GM04503 (cell line): ENCODE measurements at places on chromosomes 4 and X.

DNA sequence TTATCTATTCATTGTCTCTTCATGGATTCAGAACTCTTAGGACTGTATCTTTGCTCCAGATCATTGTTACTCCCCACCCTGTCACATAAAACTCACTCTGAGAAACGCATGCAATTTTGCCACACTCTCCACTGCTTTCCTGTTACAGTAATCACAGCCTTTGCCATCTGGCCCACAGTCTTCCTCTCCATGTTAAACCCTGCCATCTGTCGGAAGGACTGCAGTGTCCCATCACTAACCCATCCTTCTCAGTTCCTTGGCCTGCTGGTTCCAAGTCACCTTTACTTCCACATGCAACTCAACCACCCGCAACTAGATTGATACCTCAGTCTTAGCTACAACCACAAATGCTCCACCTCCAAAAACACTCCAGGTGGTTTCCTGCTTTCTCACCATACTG lies 308.7 kb upstream of the FAM241A start:
- DNase-seq, result no peak

DNA sequence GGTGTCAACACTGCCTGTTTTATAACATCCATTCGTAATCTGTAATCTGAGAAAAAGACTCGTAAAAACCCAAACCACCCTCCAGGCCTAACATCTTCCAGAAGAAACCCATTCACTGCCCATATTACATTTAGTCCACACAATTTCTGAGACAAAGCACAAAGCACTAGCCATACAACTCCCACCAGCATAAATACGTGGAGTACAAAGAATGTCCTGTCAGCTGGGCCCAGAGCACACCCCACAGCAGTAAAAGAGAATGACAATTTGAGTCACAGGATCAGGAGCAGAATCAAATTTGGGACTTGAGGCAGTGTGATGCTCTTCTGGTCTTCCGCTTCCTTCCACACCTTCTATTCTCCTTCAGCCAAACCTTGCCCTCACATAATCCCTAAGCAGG lies 6.8 kb downstream of the MECP2 start:
- DNase-seq, result no peak

GRCh38 chr4:6472008-6472386 lies 417 bp downstream of the PPP2R2C start:
- no peak for DNase-seq

DNA sequence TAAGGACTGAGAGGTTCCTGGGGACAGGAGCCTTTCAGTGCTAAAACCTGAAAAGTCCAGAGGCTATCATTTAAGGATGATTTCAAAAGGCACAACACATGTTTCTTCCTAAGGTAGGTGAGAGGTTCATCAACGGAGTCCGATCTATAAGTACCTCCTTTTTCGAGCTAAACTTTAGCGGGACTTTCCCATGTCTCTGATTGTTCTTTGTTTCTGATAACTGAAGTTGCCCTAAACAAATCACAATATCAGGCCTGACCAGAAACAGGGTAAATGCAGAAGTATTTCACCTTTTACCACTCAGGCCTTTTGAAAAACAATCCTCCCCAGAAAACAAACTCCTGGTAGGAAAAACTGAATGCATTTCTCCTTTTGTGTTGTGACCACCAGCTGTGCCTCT lies 17.6 kb downstream of the PIR start:
- DNase-seq, result no peak

DNA sequence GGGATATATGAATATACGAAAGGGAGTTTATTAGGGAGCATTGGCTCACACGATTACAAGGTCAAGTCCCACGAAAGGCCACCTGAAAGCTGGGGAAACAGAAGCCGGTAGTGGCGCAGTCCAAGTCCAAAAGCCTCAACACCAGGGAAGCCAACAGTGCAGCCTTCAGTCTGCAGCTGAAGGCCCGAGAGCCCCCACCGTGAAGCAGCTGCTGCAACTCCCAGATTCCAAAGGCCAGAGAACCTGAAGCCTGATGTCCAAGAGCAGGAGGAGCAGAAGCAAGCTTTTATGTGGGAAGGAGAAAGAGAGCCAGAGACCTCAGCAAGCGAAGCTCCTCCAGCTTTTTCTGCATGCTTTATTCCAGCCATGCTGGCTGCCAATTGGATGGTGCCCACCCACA lies 275.8 kb downstream of the PTTG2 start:
- DNase-seq, result no peak

GRCh38 chr4:10677796-10678497 lies 6.6 kb downstream of the CLNK start:
- no peak for DNase-seq

GRCh38 chr4:110632506-110633357 lies 9.9 kb upstream of the PITX2 start:
- no peak for DNase-seq

DNA sequence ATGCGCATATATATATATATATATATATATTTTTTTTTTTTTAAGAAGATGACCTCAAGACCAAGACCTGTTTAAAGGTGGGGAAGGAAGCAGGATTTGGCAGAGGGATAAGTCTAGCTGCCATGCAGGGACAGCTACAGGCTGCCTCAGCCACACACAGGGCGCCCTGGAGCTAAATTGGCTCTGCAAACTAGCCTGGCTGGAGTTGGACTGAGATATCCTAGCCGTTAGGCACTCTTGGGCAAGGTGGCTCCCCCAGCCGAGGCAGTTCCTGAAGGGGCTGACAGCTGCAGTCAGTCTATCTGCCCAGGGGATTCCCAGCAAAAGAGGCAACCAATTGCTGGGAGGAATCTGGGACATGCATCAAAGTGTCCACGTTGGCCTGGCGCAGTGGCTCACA lies 21.9 kb downstream of the TRIML1 start:
- no peak for DNase-seq

DNA sequence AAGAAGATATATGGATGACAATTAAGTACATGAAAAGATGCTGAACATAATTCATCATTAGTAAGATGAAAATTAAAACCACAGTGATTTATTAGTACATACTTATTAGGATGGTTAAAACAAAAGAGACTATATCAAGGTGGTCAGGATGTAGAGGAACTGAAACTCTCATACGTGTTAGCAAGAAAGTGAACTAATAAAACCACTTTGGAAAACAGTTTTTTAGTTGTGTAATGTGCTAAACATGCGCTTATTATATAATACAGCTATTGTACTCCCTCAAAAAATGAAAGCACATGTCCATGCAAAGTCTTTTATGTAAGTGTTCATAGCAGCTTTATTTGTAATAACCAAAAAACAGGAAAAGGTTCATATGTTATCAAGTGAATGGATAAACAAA lies 89.9 kb upstream of the KCTD8 start:
- no peak for DNase-seq

DNA sequence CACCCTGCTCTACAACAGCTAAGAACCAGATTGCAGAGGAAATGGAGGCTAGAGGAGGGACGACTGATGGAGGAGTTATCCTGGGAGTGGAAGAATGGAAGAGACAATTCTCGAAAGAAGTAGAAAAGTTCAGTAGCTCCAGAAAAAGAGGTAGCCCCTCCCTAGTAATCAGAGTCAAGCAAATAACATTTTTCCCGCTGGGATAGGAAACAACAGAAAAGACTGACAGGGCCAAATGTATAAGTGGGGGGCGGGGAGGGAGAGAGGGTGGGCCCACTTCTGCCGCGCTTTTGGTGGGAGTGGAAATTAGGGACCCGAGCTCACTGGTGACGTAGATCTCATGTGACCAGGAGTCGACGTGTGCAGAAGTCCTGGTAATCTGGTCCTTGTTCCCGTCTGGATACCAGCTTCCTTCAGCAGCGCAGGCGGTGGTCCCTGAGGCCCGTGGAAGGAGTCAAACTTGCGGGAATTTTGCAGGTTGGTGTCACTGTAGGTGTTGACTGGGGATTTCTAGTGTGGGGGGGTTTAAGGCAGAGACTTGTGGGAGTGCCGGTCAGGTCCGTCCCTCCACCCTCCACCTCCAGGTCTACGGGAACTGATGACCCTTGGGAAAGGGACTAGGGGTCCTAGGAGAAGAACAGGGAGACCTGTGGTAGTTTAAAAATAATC lies at the start of gene TCEAL9:
TCEAL9 (plus strand) TSS at position 377 of the 669 bp plus-strand sequence. CDS start 1,179 bp downstream, outside the sequence.
- DNase-seq, result no peak

- DNase-seq, result no peak
These were observed 341.2 kb downstream of the TECRL start for GRCh38 chr4:64068096-64068495.

GRCh38 chr4:86918539-86919072 lies 16.2 kb upstream of the AFF1 start:
- peak; percentile 63 for DNase-seq

DNA sequence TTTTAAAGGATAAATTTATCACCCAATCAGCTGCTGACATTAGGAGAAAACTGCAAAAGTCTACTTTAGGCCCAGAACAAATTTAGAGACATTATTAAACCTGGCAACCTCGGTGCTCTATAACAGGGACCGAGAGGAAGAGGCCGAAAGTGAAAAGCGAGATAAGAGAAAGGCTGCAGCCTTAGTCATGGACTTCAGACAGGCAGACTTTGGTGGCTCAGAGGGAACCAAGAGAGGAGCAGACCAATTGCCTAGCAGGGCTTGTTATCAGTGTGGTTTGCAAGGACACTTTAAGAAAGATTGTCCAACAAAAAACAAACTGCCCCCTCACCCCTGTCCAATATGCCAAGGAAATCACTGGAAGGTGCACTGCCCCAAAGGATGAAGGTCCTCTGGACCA lies 12.8 kb upstream of the UGT2B10 start:
- DNase-seq, result no peak

DNA sequence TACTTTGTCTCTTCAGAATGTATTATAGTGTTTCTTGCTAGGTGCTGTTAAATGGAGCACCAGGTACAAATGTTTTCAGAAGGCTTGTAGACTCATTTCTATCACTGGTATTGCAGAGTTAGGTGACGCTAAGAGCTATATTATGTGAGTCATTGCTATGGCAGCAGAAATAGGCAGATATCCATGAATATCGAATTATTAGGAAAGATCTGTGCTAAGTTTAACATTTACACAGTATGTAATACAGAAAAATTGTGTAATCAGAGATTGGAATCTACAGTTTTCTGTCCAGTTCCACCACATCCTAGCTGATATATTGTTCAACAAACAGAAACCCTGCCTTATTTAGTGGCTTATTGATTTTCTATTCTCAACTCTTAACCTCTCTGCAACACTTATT lies 1025.5 kb downstream of the STIM2 start:
- DNase-seq, result no peak

- DNase-seq, result no peak
These were observed 28.4 kb upstream of the USP53 start for GRCh38 chr4:119184128-119184527.

DNA sequence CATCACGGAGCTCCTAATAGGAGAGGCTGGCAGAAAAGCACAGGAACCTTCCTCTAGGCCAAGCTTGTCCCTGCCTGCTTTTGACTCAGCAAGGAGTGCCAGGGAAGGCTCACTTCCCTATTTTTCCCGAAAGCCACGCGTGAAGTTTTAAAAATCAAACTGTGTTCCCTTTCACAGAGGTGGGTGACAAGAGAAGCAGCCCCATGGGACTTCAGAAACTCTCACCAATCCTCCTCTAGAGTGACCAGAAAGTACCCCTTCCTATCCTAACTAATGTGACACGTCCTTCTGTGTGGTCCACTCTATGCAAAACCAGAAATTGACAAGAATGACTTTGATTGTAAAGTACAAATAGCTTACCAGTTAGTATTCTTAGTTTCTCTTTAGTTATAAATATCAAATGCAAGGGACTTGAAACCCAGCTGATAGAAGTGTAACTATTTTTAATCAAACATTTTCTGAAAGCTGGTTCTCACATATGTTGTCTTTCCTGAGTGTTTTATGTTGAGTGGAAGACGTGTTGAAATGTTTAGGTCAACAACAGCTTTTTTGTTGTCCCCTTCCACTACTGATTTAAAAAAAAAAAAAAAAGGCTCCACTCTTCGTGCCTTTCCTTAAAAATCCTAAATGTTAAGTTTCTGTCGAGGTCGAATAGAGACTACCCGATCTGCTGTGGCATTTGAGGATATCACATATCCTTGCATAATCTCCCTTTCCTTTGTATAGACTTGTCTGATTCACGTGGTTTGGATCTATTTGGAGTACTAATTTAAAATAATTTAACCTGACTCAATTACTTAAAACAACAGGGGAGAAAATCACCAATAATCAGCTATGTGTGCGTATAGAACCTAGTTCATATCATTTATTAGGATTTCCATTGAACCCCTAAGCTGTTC lies 42.1 kb downstream of the NFKB1 start:
- DNase-seq, result no peak

DNA sequence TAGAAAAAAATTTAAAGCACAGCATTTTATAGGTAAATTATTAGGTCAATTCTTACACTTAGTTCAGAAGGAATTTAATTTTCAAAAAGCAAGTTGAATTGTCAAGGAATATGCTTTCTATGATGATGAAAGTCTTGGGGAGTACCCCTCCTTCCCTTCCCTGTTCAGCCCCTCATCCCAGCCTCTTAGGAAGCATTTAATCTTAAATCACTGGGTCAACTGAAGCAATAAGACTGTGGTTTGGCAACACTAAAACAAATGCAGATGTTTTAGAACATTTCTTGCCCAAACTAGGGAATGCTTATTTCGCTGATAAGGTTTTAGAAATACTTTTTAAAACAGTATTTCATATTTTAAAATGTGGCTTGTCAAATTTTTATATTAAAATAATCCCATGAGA lies 19.1 kb upstream of the ARSJ start:
- no peak for DNase-seq

DNA sequence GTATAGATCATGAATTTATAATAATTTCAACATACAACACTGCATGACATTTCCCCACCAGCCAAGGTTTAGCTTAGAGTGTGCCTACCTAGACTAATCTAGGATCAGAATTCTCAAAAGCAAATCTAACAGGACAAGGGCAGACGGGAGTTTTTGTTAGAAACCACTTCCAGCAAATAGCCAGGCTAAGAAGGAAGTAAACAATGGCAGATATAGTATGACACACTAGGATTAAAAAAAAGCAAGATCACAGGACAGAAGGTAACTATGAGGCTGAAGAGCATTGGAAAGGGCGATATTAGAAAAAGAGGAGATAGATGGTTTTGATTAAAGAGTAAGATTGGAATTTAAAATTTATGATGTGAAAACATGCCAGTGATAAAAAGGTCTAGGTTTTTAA lies 124.8 kb downstream of the LRBA start:
- no peak for DNase-seq

DNA sequence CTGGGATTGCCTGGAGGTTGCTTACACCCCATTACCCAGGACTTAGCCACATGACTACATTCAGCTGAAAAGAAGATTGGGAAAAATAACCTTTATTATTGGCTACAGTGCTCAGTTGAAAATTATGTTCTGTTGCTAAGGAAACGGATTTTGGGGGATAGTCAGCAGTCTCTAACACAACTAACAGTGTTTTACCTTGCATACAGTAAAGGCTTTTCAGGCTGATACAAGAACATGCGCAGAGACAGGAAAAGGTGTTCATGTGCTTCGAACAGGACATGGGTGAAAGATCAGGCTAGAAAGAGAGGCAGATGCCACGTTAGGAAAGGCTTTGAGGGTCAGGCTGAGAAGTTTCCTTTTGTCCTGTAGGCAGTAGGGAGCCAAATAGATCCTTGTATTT lies 14.8 kb upstream of the RHOH start:
- DNase-seq, result no peak
